ENCODE measurements at places on chromosomes 6 and 20.
A peak's percentile ranks its signal among the peaks of the same experiment; 100 is the strongest.

DNA sequence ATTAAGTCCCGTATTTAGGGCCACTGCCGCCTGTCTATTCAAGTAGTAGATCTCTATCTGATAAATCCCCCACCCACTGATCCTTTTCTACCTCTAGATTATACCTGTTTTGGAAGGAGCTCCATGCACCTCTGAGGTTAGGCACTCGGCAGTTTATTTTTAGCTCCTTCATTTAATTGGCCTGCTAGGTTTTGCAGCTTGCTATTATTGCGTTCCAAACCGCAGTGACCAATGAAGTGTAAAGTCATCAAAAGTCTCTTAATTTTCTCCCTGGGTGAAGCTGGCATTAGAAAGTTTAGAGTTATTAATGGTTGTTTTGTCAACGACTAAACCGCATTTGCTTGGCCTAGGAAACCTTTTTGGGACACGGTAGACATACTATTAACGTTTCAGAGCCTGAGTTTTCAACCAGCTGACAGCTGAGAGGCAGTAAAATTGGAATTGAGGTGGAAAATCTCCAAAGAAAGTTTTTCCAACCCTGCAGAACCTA is 60.0 kb downstream of the RFPL4B start:
- no peak for DNase-seq

GRCh38 chr20:33345342-33345741 is 56.0 kb downstream of the CDK5RAP1 start:
- DNase-seq = no peak

DNA sequence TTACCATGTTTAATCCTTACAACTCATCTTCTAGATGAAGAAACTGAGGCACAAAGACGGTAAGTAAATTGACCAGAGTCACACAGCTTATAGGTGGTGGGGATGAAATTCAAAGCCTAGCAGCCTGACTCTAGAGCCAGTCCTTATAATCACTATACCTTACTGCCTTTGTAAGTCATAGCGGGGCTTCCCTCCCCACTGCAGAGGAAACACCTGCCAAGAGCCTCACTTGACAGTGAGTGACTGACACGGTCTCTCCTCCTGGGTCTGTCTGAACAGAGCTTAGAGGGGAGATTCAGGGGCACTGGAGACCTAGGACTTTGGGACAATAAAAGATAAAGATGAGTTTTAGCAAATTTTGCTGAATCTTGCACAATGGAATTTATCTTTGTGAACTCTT is 12.8 kb downstream of the SUN5 start:
- no peak for DNase-seq

DNA sequence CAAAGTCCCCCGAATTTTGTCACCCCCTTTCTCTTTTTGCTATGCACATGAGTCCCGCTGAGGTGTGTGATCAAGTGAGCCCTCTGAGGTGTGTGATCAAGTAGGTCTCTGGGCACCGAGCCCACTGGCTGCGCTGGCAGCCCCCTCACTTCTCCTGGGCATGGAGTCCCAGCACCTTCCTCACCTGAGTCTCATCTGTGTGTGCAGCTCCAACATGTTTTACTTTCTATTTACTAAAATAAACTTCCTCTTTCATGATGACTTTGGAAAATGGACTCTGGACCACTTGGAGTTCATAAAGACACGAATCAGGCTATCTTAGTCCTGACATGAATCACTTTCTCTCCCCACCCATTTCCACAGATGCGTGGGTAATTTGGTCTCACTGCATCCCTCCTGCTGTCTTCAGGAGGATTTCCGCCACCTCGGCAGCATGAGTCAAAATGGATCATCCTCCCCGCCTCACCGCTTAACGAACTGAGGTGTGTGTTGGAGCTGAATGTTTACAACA is 39.8 kb downstream of the PRDM1 start:
- peak; percentile 88 for DNase-seq

DNA sequence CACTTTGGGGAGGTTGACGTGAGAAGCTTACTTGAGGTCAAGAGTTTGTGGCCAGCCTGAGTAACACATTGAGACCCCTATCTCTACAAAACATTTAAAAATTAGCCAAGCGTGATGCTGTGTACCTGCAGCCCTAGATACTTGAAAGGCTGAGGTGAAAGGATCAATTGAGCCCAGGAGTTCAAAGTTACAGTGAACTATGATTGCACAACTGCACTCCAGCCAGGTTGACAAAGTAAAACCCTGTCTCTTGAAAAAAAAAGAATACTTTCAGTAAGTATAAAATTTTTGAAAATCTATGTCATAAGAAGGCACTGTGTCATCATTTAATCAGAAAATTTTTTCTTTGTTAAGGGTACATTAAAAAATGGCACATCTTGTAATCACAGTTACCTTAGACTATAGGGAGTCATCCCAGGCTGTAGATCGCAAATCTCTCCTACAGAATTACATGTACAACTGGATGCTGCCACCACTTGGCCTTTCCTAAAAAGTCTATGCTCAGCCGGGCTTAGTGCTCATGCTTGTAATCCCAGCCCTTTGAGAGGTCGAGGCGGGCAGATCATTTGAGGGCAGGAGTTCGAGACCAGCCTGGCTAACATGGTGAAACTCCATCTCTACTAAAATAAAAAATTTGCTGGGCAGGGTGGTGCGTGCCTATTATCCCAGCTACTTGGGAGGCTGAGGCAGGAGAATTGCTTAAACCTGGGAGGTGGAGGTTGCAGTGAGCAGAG is 17.0 kb upstream of the MRS2 start:
- no peak for DNase-seq

DNA sequence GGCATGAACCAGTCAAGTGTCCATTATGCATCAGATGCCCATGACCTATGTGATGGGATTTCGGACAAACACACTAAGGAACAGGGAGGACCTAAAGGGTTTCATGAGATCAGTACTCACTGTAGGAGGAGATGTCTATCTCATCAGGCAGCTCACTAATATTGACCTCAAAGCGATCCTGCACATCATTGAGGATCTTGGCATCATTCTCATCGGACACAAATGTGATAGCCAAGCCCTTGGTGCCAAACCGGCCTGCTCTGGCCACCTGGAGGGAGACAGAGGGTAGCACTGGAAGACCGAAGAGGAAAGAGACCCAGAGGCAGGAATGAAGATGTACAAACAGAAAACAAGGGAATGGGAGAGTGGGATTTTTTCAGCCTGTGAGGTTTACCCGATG is 1.9 kb downstream of the MCCD1 start:
- DNase-seq = no peak

- no peak for DNase-seq
These were observed 6.1 kb upstream of the ZNFX1 start for GRCh38 chr20:49283703-49284625.

DNA sequence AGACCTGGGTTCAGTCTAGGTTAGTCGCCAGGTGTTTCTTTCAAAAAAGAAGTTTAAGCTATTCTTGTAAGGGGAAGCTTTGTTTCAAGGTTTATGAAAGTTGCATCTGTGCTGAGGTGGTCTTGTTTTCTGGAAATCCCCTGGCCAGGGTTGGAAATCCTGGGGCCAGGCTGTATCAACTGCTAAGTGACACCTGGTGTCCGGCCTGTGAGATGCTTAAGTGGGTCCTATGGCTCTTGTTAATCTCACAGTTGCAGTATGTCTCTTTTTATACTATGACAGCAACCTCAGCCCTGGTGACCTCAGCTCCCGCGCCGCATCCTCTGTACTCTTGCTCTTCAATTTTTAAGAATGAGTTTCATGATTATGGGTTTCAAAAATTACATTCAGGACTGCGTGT is 72.0 kb downstream of the CHMP4B start:
- DNase-seq = no peak
